ENCODE measurements at places on chromosomes 6 and 20.

- DNase-seq = no peak
Observed at GRCh38 chr6:41280381-41281057, 6.0 kb downstream of the TREM1 start.

GRCh38 chr6:144104488-144104887 lies 9.1 kb upstream of the SF3B5 start:
- DNase-seq = no peak

- no peak for DNase-seq
Observed at GRCh38 chr6:82178077-82178758, 69.3 kb downstream of the IBTK start.

GRCh38 chr6:12656906-12657305 lies 59.7 kb upstream of the PHACTR1 start:
- no peak for DNase-seq
